Amniotic stem cell (primary cell): ENCODE measurements at places on chromosomes 16 and 17.

- no peak for DNase-seq
These were observed 184.4 kb downstream of the AATF start for GRCh38 chr17:37133136-37133535.

DNA sequence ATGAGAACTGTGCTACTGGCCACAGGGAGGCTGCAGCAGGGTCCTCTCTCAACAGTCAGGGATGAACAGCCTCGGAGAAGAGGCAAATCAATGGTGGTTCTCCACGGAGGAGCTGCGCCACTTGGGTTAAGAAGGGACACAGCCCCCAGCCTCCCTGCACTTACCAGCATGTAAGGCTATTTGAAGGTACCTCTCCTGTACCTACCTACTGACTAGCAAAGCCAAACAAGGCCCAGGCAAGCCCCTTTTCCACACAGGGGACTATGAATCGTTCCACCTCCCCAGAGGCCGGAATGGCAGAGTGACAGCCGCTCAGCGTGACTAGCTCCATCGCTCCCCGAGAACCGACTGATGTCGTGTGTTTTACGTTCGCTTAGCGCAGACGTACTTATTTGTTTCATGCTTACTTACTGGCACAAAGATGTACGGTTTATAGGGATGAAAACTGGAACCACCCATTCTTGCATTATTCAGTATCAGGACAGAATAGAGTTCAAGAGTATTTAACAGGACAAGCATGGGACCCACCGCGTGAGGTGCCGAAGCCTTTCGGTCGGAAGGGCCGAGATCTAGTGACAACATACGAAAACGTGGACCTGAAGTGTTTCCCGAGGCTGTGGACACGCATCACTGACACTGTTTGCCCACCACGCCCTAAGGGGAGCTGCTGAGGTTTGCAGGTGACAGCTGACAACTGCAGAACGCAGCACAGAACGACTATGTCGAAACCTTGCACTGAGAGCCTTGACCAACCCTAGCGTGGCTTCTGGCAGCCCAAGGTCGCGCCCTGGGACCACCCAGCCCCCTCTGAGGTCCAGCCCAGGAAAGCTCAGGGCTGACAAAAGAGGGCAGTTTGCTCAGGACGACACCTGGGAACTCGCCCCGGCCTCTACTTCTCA is 1.0 kb downstream of the TEPSIN start:
- no peak for DNase-seq

DNA sequence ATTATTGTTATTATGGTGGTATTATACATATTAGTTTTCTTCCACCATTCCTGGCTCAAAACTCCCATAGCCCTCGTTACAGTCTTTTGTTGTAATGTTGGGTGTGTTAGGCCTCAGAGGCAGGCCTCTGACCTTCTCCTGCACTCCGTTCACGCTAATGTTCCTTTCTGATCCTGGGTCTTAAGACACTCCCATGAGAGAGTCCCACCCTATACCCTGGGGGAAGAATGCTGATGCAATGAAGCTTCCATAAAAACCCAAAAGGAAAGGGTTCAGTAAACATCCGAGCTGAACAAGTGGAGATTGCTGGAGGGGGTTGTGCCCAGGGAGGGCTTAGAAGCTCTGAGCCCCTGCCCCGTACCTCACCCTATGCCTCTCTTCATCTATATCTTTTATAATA is 141.3 kb upstream of the NETO2 start:
- no peak for DNase-seq

- no peak for DNase-seq
These were observed 5.9 kb upstream of the JPT1 start for GRCh38 chr17:75160211-75160610.

DNA sequence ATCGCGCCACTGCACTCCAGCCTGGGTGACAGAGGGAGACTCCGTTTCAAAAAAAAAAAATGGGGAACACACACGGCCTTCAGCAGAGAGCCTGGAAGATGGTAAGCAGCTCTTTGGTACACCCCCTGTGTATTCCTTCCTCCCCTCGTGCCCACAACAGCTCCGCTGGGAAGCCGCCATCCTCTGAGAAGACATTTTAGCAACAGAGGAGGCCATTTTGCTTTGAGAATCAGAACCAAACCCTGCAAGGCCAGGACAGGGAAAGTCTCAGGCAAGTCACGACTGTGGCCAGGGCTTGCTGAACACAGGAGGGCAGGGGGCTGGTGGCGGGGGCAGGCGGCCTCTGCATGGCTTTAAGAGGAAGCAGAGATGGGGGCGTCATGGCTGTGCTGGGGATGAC is 45.7 kb downstream of the SOCS1 start:
- DNase-seq: no peak

GRCh38 chr17:45298546-45299285 is 18.1 kb downstream of the MAP3K14 start:
- no peak for DNase-seq
